ENCODE measurements at places on chromosomes 11 and 22.

GRCh38 chr22:45907378-45907777 lies 69.6 kb downstream of the WNT7B start:
- DNase-seq, result no peak

DNA sequence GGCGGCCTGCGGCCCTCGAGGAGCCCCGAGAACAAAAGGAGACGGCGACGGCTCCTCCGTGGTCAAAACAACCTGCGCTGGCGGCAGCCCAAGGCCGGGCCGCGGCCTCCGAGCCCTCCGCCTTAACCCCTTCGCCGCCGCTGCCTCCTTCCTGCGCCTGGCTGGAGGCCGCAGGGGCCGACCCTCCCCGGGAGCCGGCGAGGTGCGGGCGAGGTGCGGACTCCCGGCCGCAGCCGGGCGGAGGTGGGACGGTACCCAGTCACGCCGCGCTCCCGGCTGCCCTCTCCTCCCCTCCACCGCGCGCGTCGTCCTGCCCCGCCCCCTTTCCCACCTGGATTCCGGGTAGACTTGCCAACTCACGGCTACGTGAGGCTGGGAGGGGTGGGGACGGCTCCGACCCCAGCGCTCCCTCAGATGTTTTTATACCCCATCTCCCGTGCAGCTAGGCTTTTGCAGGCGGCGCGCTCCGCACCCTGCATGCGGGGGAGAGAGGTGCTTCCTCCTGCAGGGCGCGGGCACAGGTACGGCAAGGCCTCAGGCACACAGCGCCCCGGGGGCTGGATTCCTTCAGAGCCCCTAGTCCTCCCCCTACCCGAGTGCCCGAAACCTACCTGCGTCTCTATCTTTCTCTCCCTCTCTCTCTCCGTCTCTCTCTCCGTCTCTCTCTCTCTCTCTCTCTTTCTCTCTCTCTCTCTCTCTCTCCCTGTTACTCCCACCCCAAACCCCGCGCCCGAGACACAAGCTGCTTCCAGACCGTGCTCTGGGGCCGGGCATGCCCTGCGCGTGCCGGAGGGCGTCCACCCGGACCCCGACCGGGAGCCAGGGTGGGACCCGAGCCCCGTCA lies 2.0 kb downstream of the PDGFB start:
- DNase-seq, result no peak

DNA sequence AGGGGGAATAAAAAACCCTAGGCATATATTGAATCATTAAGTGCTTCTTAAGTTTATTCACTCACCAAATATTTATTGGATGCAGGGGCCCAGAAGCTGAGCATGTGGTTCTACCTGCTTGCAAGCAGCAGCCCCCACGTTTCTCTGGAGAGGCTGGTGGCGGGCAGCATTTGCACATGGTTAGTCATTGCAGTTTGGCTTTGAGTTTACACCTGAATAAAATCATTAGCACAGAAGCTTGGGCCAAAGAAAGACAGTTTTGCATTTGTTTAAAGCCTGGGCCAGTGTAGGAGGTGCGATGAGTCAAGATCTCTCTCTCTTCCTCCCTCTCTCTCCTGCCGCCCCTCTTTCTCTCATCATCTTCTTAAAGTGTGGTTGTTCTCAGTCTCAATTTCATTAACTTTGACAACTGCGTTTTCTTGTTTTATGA lies 72.6 kb downstream of the C22orf31 start:
- no peak for DNase-seq

- no peak for DNase-seq
These were observed 49.5 kb upstream of the OR9Q1 start for GRCh38 chr11:57974132-57974531.

- no peak for DNase-seq
These were observed 99.4 kb downstream of the ELP4 start for GRCh38 chr11:31608995-31609394.

GRCh38 chr11:608791-609251 lies 6.9 kb downstream of the IRF7 start:
- no peak for DNase-seq

GRCh38 chr11:2892215-2892966 lies 6.8 kb upstream of the CDKN1C start:
- no peak for DNase-seq

- DNase-seq, result no peak
These were observed 33.8 kb downstream of the SLC35F2 start for GRCh38 chr11:107824668-107825369.

DNA sequence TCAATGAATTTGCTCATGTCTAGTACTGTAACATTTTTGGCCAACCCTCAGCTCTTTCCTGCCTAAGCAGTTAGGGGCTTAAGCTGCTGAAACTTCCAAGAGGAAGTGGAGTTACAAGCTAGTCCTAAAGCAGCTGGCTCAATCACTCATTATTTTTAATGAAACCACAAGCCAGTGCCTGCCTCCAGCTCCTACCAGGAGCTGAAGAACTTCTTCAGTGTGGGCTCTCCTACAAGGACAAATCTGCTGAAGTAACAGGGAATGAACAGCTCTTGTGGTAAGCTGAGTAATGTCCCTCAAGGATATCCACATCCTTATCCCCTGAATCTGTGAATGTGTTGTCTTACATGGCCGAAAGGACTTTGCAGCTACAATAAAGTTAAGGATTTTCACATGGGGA lies 112.5 kb downstream of the BBOX1 start:
- no peak for DNase-seq

DNA sequence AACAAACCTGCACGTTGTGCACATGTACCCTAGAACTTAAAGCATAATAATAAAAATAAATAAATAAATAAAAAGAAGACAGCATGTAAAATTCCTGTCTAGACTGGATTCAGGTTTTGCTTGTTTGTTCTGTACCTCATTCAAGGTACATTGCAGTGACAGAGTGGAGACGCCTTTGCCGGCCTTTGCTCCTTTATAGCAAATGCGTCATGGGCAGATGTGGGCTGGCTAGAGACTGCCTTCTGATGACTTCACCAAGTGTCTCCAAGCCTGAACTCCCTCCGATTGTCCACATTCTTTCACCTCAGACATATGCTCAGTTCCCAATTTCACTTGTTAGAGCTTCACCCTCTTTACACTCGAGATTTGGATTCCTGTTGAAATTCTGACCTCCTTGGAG lies 147.8 kb upstream of the ARHGAP20 start:
- no peak for DNase-seq

DNA sequence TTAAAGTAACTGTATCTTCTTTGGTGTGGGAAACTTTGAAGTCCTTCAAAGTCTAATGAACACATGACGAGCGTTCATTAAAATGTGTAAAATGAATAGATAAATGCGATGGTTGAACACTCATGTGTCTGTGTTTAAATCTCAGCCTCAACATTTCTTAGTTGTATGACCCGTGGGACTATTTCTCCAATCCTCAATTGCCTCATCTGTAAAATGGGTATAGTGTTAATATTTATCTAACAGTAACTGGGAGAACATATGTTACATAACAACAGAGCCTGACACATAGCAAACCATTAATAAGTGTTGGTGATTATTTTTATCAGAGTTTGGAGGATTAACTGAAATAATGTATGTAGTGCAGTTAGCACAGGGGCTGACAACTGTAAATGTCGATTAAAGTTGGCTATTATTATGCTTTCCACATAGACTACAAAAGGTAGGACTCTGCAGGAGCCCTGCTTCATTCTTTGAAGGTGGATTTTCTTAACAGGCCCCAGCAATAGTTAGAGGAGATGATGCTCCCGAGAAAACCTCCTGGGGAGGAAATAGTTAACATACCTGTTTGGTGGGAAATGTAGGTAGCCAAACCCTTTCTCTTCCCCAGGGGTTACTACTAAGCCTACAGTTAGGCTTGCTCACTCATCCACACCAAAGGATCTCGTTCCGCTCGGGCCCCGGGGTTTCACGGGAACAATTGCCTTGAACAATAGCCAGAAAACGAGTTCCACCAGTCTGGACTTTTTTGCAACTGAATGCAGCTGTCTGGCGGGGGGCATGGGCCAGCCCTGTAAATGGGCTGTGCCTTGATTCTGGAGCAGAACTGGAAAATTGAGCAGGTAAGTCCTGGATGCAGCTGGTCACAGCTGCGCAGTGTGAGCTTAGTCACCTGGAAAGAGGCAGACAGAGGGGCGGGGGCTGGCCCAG lies 133.4 kb downstream of the DBX1 start:
- DNase-seq, result no peak

GRCh38 chr11:111957663-111958444 lies 20.7 kb downstream of the DIXDC1 start:
- no peak for DNase-seq

DNA sequence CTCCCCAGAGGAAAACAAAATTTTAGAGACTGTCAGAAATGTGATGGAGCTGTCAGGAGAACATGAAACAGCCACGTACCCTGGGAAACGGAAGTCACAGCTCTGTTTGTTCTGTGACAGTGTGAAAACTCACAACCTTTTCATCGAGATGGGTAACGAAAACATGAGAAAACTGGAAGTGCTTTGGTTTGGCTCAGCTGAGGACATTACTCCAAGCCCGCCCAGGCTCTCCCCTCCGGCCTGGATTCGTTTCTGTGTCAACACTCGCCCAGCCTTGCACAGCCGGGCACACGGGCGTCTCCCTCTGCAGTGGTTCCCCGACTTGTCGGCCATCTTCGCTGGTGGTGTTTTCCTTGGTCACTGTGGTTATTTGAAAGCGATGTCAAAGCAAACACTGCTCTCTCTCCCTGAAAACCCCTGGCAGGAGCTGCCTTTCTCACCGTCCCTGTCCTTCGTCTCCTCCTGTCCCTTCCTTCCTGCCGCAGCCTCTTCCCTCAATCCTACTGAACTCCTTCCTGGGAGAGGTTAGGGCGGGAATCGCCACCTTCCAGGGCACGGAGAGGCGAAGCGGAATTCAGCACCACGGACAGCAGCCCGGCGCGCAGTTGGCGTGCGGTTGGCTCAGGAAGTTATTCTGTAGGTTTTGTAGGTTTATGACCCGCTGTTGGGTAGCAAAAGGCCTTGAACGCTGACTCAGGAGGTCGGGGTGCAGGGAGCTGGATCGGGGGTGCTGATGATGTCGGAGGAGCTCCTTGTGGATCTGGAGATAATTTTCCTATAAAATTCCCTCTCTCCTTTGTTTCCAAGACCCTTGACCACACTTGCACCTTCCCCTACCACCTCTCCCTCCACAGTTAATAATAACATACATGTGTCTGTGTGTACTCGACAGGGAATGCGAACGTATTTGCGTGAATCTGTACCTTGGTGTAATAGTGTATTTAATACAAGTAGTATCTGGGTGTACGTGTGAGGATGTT lies 13.1 kb upstream of the RPS19BP1 start:
- DNase-seq, result no peak

GRCh38 chr11:75154646-75155569 lies 4.0 kb downstream of the SLCO2B1 start:
- no peak for DNase-seq

DNA sequence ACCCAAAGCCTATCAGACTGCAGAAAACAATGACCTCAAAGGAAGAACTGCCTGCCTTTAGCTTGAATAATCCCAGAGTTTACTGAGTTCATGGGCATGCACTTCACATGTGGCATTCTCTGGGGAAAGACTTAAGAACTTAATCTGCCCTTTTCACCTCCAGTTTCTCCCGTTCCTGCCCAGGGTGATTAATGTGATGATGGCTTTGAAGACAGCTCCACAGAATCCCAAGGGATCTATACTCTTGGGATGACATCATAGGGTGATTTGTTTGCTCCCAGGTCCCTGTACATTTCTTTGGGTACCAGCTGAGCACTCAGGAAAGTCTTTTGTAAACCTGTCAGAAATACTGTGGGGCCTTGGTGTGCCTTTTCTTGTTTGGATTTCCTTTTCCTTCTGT lies 14.0 kb downstream of the FJX1 start:
- DNase-seq, result no peak

DNA sequence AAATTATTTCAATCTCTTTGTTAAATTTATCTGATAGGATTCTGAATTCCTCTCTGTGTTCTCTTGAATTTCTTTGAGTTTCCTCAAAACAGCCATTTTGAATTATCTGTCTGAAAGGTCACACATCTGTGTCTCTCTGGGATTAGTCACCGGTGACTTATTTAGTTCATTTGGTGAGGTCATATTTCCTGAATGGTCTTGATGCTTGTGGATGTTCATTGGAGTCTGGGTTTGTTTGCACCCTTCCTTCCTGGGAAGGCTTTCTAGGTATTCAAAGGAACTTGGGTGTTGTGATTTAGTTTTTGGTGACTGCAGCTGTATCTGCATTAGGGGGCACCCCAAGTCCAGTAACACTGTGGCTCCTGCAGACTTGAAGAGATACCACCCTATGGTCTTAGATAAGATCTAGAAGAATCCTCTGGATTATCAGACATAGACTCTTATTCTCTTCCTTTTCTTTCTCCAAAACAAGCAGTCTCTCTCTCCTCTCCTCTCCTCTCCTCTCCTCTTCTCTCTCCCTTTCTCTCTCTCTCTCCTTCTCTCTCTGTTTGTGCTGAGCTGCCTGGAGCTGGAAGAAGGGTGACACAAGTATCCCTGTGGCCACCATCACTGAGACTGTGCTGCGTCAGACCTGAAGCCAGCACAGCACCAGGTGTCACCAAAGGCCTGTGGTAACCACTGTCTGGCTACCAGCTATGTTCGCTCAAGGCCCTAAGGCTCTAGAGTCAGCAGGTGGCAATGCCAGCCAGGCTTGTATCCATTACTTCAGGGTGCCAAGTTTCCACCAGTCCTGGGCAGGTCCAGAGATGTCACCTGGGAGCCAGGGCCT lies 3.3 kb upstream of the HEPN1 start:
- no peak for DNase-seq

DNA sequence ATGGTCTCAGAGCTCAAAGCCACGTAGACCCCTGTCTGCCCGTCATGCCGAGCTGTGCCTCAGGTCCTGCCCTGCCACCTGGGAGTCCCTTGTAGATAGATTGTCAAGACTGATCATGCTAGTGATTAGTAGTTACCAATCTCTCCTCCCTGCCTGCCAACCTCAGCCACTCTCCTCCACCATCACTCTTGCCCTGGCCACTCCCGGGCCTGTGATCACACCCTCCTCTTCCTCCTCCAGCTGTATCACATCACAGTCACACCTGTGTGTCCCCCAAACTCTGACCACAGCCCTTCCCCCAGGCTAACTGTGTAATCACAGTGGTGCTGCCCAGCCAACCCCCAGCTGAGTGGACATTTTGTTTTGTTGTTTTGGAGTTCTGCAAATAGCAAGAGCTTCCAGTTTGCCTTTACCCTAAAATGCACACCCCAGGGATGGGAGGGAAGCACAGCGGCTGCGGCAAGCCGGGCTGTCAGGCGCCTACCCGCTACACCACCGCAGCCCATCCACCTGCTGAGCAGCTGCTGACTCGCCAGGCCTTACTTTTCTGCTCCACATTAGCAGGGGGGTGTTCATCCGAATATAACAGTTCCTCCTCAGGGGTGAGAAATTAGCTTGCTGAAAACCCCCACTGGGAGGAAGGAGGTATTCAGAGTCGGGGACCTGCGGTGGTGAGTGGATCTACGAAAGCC lies 45.8 kb downstream of the LRFN4 start:
- no peak for DNase-seq

DNA sequence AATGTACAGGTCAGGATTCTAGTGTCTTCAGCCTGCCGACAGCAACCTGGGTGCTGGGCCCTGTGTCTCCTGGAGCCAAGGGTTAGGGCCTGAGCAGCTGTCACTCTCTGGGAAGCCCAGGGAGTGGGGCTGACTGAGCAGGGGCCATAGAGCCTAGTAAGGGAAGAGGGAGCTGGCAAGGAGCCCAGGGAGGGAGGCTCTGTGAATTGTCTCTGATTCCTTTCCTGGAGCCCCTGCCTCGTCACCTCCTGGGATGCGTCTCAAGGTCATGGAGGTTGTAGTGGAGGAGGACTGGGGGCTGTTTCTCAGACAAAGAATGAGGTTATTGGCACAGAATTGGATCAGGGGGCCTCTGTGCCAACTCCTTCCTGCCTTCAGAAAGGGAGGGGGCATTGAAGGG lies 11.8 kb downstream of the SOX10 start:
- DNase-seq, result no peak
